Head of caudate nucleus (tissue), 42 donors: ENCODE measurements at places on chromosomes 6 and 20.

DNA sequence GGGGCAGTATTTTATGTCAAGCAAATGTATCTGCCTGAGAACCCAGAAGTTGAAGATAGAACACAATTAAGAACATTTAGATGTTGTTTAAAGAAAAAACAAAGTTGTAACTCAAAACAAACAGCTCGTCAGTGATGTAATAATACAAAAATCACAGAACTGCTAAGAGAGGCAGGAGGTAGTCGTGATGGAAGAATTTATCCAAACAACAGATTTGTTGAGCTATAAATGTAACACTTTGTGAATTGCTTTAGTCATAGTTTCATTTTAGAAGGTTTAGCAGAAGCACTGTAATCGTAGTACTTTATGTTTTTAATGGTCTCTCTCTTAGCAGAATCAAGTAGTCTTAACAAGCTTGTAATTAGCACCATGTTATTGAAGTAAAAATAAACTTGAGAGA is 73.6 kb downstream of the SCAF8 start:
- DNase-seq = no peak

DNA sequence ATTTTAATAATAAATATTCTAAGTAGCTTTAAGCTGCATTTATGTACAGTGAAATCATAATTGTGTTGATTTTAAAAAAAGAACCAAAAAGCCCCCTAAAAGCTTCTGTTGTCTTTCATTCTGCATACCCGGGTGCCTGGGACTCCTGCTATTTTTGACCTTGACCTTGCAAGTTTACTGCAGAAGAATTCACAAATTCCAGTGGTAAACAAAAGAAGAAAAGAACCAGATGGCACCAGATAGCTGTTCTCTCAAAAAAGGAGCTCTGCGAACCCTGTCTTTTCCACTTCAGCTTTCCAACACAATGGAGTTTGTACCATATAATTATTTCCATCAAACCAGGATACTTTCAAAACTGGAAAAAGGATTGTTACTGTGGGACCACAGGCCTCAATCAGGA is 363.3 kb downstream of the SMOC2 start:
- DNase-seq = no peak

DNA sequence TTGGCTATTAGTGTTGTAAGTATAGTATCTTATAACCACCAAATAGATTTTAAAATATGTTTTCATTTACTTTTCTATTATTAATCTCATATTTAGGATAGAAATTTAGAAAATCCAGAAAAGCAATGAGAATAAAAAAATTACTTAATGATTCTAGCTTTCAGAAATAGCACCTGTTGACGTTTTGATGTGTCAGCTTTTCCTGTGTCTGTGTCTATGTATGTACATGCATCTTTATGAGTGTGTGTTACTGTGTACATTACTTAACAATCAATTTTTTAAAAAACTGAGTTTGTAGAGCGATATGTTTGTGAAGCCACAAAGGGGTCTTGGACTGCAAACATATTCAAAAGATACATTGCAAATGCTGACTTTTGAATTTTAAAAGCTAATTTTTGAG is 526.9 kb downstream of the BCKDHB start:
- no peak for DNase-seq

DNA sequence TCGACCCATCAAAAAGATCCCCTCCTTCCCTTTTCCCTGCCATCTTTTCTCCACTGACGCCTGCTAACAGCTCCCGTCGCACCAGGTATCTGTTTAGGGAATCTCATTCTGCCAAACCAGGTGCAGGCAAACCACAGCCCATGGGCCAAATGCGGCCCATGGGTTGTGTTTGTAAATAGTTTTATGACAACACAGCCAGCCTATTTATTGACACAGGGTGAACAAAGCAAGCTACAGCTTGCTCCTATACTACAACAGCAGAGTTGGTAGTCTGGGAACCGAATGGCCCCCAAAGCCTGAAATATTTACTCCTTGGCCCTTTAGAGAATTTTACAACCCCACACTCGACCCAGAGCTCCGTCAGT is 16.4 kb downstream of the NFATC2 start:
- DNase-seq = no peak

DNA sequence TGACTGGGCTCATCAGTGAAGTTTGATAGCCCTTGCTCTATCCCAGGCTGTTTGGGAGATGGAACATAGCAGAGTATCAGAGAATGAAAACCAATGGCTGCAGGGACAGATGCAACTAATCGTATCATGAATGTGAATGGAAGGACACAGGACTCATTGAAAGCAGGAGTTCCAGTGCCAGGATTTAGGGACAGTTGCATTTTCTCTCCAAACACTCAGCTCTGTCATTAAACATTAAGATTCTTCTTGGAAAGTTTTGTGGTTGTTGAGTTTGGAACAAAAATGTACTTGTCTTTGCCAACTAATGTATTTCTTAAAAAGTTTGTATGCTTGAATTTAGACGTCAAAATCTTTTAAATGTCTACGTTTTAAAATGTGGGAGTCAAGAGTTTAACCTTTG is 31.0 kb upstream of the GSTA5 start:
- no peak for DNase-seq

DNA sequence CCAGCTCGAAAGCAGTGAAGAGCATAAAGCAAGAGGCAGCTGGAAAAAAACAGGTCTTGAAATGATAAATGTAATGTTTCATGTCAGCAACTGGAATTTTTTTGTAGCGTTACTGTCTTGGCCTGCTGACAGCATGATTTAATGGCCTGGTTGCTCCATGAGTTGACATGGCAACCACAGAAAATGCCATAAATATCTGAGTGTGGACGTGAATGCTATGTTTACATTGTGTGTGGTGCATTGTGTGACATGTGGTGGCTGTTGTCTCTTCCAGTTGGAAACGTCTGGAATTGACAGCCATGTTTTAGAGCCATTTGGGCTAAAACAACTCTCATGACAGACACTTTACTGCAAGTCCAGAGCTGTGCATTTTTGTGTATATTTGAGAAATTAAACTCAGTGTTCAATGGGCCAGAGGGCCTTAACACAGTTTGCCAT is 170.0 kb downstream of the FOXA2 start:
- DNase-seq = no peak

DNA sequence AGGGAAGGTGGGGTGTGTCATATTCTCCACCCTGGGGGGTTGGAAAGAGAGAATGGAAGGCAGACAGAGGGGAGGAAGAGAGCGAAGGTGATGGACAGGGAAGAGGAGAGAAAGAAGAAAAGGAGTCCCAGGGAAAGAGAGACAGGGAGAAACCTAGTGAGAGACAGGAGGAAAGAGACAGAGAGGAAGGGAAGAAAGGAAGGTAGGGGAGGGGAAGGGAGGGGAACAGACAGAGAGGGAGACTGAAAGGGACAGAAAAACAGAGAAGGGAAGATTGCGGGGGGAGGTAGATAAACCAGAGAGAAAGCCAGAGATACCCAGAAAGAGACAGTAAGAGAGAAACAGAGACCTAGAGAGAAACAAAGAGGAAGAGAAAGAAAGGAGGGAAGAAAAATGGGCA is 88.4 kb downstream of the CDH22 start:
- no peak for DNase-seq

DNA sequence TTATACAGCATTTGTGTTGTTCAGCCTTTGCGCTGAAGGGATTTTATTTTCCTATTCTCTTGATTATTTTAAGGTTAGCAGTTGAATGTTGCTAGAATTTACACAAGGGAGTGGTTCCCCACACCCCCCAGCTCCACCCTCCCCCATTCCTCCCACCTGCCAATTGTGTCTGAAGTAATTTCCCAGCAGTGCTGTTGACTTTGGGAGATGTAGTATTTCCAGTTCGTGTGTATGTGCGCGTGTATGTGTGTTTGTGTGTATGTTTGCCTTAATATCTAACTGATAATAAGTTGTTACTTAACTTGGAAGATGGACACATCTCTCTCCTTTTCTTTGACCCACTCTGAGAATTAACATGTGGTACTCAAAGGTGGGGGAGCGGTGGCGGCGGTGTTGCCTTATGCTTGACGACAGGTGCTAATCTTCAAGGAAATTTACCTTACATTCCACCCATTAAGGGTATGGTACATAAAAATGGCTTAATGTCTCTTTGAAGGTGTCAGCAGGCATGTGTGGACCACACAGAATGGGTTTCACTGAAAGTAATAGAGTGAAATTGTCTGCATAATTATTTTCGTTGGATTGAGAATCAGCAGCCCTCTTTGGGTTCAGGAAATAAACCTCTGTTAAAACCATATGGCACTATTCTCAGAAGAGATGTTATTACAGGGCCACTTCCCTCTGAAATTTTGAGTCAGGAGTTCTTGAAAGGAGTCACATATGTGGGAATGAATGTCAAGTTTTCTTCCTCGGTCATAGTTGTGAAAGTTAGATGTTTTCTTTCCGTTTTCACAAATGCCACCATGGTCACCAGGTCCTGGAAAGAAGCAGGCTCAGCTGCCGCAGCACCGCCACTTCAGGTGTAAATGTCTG is 95.6 kb upstream of the SUPT3H start:
- DNase-seq = no peak

DNA sequence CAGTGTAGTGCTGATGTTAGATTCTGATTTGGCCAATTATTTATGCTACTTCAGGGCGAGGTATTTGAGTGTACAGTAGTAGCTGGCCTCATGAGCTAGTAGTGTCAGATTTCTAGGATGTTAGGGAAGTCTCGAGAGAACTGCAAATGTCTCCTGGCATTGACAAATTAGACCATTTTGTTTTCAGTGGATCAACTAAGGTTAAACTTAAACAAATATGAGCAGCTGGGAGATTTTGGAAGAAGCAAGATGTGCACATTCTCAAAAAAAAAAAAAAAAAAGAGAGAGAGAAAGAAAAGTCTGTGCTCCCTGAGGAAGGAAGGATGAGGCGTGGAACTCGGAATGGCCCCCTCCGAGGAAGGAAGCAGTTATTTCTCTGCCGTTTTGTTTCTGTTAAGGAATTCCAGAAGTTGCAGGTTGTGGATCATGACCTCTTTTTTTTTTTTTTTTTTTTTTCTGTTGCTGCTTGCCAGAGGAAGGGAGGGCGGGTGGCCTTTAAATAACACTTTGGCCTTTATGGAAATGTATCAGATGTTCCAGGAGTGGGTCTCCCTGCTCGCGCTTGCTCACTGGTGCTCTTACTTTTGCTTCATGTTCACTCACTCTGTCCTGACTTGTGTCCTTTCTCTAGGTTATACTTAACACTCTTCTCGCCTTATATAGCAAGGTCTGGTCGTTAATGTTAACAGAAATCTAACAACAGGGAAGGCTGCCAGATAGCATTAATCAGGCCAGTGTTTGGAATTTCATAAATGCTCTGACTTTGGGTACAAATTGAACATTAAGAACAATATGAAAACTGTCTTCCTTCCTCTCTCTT is 124.4 kb downstream of the TCP11 start:
- DNase-seq = no peak

GRCh38 chr6:22696481-22696880 is 127.1 kb downstream of the HDGFL1 start:
- no peak for DNase-seq

DNA sequence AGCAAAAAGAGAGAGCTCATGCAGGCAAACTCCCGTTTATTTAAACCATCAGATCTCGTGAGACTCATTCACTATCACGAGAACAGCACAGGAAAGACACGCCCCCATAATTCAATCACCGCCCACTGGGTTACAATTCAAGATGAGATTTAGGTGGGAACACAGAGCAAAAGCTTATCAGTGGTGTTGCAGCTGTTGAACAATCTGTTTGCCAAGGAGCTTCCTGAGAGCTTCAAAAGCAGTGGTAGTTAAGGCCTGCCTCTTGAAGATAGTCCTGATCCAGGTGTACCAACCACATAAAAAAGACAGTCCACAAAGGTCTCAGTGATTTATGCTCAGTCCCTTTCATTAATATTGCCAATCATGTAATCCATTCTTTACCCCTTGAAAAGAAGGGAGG is 269.4 kb upstream of the IRAK1BP1 start:
- no peak for DNase-seq

DNA sequence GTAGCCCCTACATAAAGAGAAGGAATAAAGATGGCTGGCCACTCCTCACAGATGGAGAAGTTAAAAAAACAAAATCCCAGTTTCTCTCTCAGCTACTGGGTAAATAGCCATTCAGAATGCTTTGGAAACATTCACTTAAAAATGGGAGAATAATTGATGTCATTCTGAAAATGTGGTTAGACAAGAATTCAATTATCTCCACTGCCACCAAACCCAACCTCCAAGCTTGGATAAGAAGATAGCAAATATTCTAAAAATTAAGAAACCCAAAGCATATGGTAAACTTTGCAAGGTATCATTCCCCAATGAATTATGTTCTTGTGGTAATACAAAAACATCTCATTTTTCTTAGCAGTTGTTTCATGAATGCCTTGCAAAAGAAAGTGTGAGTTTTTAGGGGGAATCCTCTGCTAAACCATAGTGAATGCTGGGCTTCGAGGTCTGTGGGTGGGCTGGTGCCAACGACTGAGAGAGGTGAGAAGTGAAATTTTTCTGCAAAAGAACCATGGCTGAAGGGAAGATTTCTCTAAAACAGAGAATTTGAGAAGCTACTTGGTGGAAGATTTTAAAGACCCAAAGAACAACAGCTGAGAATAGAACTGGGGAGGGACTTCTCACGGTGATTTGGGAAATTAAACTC is 497.9 kb upstream of the JARID2 start:
- no peak for DNase-seq

GRCh38 chr20:62985444-62985778 is 21.4 kb downstream of the BHLHE23 start:
- DNase-seq = no peak

DNA sequence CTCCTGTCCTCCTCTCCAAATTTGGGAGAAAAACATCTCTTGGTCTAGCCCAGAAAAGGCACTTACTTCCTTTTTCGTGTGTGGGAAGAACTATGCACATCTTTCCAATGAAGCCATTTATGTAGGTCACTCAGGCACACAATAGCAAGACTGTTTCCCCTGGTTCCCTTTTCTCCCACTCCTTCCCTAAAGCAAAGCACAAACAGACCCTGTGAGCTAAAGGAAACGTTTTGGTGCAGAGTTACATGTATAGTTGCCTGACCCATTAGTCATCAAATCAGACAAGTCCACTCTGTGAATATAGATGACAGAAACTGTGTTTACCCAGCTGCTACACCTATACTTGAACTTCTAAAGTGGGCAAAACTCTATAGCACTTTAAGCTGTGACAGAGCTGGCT is 474.6 kb downstream of the COL12A1 start:
- DNase-seq = no peak

- DNase-seq = no peak
Measured at GRCh38 chr6:14320332-14320731, 202.8 kb downstream of the CD83 start.

DNA sequence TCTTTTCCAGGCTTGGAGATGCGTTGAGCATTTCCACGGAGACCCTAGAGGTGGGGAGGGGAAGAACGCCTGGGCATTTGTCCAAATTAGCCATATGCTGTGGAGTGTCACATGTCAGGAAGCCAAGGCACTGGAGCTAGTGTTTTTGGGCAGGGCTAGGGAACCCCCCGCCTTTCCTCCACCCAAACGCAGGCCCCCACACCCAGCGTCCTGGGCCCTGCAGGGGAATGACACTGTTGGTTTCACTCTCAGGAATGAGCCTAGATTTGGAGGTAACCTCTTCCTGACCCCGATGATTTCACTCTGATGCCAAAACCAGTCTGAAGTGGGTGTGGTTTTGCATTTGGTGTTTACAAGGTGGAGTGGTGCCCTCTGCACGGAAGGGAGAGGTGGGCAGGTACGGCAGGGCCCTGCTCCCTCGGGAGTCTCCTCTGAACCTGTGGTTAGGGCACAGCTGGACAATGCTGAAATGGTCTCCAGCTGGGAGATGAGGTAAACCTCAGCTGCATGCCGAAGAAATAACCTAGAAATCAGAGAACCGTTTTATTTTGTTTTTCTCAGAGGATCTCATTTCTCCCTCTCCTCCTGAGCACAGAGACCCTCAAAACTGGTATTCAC is 29.5 kb downstream of the MTHFD1L start:
- no peak for DNase-seq

GRCh38 chr6:25944688-25945574 is 14.4 kb upstream of the SLC17A2 start:
- DNase-seq = no peak
